ENCODE measurements at places on chromosomes 1 and 21. TPM values are rescaled to one million over a fixed set of nuclear protein-coding genes. Genes with fewer than 3 reads are reported as not detected.

DNA sequence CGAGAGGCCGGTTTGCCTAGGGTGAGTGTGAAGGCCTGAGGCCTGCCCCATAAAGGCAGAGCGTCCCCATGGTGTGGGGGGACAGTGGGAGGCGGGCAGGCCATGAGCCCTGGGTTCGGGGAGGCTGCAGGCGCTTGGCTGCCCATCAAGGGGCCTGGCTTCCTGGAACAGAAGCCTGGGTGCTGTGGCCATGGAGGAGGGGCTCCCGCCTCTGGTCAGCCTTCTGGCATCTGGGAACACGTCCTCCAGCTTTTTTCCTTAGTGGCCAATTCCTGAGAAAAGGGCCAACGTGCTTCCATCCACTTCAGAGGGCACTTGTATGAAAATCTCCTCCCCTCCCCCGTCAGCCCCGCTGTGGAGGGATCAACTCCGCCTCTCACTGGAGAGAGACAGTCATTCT lies 58.7 kb downstream of the PRDM16 start:
- DNase-seq = no peak

GRCh38 chr1:193179094-193179493 lies 7.3 kb downstream of the B3GALT2 start:
- DNase-seq = no peak

- no peak for DNase-seq
Measured at GRCh38 chr1:55337801-55338447, 122.8 kb upstream of the USP24 start.

GRCh38 chr1:117047271-117047670 lies 12.9 kb upstream of the TTF2 start:
- no peak for DNase-seq

- no peak for DNase-seq
Measured at GRCh38 chr1:183164340-183164739, 21.7 kb upstream of the LAMC2 start.

- no peak for DNase-seq
Measured at GRCh38 chr1:230084408-230085177, 17.6 kb downstream of the GALNT2 start.

DNA sequence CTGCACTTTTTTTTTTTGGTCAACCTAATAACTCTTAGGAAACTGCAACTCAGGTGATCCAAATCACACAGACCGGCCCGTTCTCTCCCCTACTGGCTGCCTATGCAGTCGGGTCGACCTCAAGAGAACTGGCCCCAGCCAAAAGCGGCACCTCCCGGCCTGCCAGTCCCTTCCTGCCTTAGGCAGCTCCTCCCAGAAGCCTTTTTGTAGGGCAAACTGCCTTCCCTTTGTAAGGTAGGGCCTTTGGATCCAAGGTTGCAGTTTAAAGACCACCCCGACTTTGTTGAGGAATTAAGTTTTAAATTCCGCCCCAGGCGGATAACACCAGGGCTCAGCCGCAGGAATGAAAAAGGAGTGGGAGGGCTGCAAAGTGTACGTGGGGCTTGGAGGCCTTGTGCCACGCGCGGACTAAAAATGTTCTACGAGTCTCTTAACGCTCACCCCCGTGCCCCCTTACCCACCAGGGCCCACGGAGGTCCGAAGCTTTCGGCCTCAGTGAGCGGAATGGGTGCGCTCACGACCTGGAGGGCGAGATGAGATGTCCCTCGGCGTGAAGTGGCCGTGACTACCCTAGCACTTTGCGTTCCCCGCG lies 642 bp upstream of the ST3GAL3 start:
- DNase-seq = no peak

DNA sequence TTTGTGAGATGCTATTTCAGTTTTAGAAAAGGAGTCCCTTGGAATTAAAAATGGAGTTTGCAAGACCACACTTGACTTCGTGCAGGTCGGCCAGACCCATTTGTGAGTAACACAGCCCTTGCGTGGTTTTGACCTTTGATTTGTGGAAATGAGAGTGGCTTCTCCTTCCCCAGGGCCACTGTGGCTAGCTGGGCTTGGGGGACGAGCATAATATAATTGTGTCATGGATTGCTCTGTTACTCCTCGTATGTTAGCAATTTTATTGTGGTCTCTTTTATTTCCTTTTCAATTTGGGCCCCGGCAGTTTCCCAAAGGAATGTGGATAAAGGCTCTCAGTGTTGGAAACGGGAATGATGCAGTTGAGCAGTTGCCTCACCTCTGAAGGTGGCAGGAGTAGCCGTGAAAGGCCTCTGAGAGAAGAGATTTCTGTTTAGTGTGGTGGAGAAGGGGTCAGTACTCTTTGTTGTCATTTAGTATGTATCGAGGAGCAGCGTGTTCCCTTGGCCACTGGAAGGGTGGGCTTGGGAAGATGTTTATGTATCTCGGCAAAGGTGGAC lies 194.6 kb downstream of the PBX1 start:
- DNase-seq = no peak

DNA sequence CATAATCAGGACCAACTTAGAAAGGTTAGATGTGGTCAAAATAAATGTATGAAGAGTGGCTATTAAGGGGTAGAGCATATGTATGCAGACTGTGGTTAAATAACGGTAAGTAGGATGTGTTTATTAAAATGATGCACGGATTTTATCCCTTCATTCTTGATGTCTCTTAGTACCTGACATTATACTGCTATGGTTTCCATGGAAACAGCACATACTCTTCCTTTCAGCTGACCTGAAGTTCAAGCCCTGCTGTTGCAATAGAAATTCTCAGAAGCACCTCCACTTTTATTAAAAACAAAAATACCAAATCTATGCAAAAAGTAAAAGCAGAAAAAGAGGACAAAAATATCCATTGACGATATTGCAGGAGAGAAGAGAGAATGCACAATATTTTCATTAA lies 381.4 kb downstream of the RWDD3 start:
- no peak for DNase-seq

GRCh38 chr21:38486706-38487105 lies 11.6 kb downstream of the ERG start:
- no peak for DNase-seq

- DNase-seq = no peak
Measured at GRCh38 chr1:30088594-30088993, 634.8 kb downstream of the MATN1 start.

GRCh38 chr21:24023936-24024335 lies 1583.3 kb downstream of the MRPL39 start:
- DNase-seq = no peak

DNA sequence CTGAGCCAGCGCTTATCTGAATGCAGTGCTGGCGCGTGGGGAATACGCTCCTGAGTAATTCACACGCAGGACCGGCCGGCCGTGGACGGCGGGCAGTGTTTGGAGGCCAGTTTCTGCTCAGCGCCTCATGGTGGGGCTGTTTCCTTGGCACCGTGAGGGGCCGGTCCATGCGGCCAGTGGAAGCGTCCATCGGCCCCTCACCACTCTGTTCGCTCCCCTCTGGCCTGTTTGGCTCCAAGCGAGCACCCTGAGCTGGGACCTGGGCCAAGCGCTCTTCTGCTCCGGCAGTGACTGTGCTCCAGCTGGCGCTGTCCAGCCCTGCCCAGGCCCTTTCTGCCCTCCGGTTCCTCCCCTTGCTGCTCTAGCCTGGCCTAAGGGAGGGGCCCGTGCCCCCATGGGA lies 16.3 kb upstream of the PLCH2 start:
- DNase-seq = no peak

- no peak for DNase-seq
Measured at GRCh38 chr21:29506947-29507346, 208.2 kb downstream of the BACH1 start.

- DNase-seq = no peak
Measured at GRCh38 chr21:14495075-14495474, 51.0 kb downstream of the SAMSN1 start.

DNA sequence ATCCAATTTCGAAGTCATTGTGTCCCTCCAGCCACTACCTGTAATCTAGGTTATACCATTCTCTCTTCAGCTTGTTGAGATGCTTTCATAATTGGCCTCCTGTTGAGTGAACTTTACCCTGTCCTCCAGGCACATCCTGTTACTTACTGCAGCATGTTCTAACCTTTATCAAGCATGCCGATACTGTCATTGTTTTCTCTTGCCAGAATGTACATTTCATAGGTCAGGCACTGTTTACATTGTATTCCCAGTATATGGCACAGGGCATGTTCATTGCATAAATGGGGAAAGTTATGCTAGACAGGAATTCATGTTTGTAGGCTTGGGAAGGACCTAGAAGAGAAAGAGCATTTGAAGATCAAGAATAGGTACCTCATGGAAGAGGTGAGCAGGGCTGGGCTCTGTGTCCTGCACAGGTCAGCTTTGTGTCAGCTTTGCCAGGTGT lies 10.2 kb downstream of the CXADR start:
- DNase-seq = no peak

DNA sequence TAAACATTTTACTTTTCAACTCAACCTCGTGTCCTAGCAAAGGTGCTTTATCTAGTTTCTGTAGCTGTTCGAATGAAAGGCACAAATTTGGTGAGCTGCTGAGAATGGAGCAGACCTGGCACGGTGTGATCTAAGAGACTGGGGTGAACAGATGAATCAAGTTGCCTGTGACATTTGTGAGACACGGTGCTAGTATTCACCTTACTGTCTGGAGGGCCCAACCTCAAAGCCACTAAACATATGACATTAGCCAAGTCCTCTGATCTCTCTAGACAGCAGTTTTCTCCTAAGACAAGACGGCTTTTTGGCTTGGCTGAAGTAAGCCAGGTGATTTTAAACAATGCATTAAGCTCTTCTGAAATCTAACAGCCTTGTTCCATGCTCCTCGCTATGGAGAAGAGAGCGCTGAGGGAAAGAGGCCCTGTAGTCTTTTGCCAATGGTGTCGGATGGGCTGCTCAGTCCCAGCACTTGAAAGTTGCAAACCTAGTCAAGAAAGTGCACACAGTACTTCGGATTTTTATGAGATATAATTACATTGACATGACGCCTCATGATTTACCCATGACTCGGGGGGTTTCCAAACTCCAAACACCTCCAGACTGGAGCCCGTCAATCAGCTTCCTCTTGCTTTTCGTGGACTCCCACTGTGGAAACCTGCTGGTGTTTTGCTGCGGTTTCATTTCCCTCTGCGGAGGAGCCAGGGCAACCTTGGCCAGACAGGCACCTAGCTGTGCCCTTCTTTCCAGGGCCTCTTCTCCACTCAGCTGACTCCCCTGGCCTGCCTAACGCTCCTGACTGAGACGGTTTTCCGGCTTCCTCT lies 794 bp upstream of the TOR3A start:
- DNase-seq = no peak

GRCh38 chr1:156050376-156050775 lies 3.2 kb downstream of the UBQLN4 start:
- DNase-seq = no peak

GRCh38 chr1:212578041-212578440 lies 30.5 kb upstream of the ATF3 start:
- no peak for DNase-seq

The TCEA3 gene
- total RNA-seq = 24.1 TPM

The SLC2A5 gene
- total RNA-seq = 0.06 TPM

The RXFP4 gene
- total RNA-seq = not detected

The FCER1A gene
- 6.2 TPM for total RNA-seq

The CDC7 gene
- total RNA-seq = 1.0 TPM

The INKA2 gene
- 9.1 TPM for total RNA-seq

The CFHR1 gene
- not detected for total RNA-seq

The EXO1 gene
- total RNA-seq = 1.5 TPM

The ANKRD35 gene
- total RNA-seq = 6.4 TPM

The KCNJ10 gene
- total RNA-seq = not detected

The S100A10 gene
- total RNA-seq = 214 TPM

All from esophagus muscularis mucosa (tissue), 4 donors.